ENCODE measurements at places on chromosomes 7 and 10. TPM values are rescaled to one million over a fixed set of nuclear protein-coding genes. Genes with fewer than 3 reads are reported as not detected.

GRCh38 chr10:81303656-81304055, 571.3 kb upstream of the NRG3 start:
- DNase-seq = no peak
- no peaks in the 10 kb centered on the region for H3K4me1 ChIP-seq
- no peaks in the 10 kb centered on the region for H3K36me3 ChIP-seq
- no peak overlapping the region for H3K27ac ChIP-seq
- no peaks in the 10 kb centered on the region for H3K27me3 ChIP-seq
- no peak overlapping the region for H3K4me3 ChIP-seq

- H3K4me3 ChIP-seq = no peak overlapping the region
- no peak for DNase-seq
- H3K27me3 ChIP-seq = no peaks in the 10 kb centered on the region
These were observed 1039.7 kb downstream of the NRG3 start for GRCh38 chr10:82914655-82915136.

DNA sequence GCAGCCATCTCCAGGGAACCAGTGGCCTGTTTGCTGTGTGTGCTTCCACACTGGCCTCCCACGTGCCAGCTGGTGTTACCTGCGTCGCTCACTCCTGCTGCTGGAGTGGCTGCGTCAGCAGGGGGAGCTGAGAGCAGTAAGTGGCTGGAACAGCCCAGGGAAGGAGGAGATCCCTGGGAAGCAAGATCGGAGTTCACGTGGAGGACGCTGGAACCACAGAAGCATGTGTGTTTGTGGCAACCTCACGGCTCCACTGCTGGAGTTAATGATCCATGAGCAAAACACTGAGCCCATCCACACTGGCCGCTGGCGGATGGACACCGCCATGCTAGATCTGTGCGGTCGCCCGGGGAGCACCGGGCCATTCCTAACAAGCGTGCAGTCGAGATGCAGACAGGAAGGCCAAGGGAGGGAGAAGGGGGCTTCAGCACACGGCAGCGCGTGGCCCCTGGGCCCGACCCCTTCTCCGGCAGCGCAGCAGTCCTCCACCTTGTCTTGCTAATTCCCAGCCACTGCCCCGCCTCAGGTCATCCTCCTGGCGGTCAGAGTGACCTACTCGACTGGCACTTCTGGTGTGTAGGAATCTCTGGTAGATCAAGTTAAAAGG, 68.5 kb upstream of the EEPD1 start:
- no peak overlapping the region for H3K4me3 ChIP-seq
- no peaks in the 10 kb centered on the region for H3K27me3 ChIP-seq
- peak; percentile 16 for DNase-seq
- no peaks in the 10 kb centered on the region for H3K36me3 ChIP-seq
- no peak overlapping the region for H3K27ac ChIP-seq

- no peak for DNase-seq
- H3K4me3 ChIP-seq = no peak overlapping the region
- H3K27ac ChIP-seq = no peak overlapping the region
- no peaks in the 10 kb centered on the region for H3K36me3 ChIP-seq
These were observed 61.9 kb downstream of the FOXL3 start for GRCh38 chr7:351681-352480.

EPHB6 gene
- 39.2 TPM for total RNA-seq

DNA sequence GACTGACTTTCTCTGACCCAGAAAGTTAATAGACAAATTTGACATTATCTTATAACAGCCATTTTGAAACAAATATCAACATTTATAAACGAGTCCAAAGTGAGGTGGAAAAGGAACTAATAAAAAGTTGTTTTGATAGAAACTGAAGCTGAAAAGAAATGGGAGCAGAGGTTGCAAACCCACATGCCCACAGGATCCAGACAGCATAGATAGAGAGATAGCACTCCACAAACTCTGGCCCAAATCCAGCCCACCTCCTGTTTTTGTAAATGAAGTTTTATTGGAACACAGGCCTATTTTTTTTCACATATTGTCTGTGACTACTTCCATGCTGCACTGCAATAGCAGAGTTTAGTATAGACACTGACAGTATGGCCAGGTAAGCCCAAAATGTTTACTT, 171.9 kb downstream of the PRKG1 start:
- no peak overlapping the region for H3K4me3 ChIP-seq
- H3K27ac ChIP-seq = no peak overlapping the region
- no peaks in the 10 kb centered on the region for H3K4me1 ChIP-seq
- DNase-seq = no peak
- H3K36me3 ChIP-seq = no peaks in the 10 kb centered on the region

GRCh38 chr10:15658069-15658702, 61.5 kb downstream of the ITGA8 start:
- H3K4me1 ChIP-seq = no peaks in the 10 kb centered on the region
- H3K27ac ChIP-seq = no peak overlapping the region
- no peak for DNase-seq
- no peak overlapping the region for H3K4me3 ChIP-seq

GRCh38 chr7:92057375-92057774, 76.9 kb downstream of the CYP51A1 start:
- DNase-seq = peak; percentile 56
- 0 out of 2 replicates have a peak, but pooled peaks cover 4% of the 10 kb centered on the region for H3K36me3 ChIP-seq
- H3K4me3 ChIP-seq = no peak overlapping the region
- H3K27ac ChIP-seq = peak overlapping the region; percentile 23
- peaks cover 22% of the 10 kb centered on the region for H3K4me1 ChIP-seq
- no peaks in the 10 kb centered on the region for H3K27me3 ChIP-seq

- no peak overlapping the region for H3K27ac ChIP-seq
- no peak overlapping the region for H3K4me3 ChIP-seq
- DNase-seq = no peak
- H3K4me1 ChIP-seq = no peaks in the 10 kb centered on the region
- no peaks in the 10 kb centered on the region for H3K27me3 ChIP-seq
These were observed 106.6 kb downstream of the EXOC4 start for GRCh38 chr7:133359449-133359848.

GRCh38 chr7:142461437-142461836, 203.6 kb upstream of the PRSS58 start:
- no peak for DNase-seq
- peaks cover 26% of the 10 kb centered on the region for H3K4me1 ChIP-seq
- H3K27ac ChIP-seq = no peak overlapping the region
- H3K27me3 ChIP-seq = no peaks in the 10 kb centered on the region

DNA sequence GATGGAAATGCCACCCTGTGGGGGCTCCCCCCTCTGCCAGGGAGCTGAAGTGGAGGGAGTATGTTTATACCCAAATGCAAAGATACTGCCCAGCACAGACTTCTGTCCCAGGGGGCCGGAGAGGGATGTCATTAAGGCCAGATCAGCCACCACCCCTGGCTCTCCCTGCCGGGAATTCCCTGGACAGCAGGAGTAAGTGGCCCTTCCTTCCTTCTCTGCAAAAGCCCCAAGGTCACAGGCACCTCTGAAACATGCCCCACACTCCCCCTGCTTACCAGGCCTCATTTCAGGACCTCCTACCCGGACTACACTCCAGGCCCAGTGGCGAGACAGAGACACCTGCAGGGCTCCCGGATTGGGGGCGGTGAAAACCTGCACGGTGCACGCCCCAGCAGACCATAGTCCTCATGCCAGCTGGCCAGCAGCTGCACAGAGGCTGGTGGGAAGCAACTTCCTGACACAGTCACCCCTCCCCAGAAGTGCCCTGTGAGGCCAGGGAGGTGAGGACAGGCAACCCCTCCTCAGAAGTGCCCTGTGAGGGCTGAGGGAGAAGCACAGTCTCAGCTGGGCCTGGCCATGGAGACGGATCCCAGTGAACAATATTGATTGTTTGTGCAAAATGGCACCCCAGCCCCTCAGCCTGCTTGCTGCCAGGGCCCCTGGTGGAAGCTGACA, 33.0 kb upstream of the RET start:
- no peaks in the 10 kb centered on the region for H3K27me3 ChIP-seq
- H3K4me3 ChIP-seq = no peak overlapping the region
- no peaks in the 10 kb centered on the region for H3K4me1 ChIP-seq
- no peaks in the 10 kb centered on the region for H3K36me3 ChIP-seq

DNA sequence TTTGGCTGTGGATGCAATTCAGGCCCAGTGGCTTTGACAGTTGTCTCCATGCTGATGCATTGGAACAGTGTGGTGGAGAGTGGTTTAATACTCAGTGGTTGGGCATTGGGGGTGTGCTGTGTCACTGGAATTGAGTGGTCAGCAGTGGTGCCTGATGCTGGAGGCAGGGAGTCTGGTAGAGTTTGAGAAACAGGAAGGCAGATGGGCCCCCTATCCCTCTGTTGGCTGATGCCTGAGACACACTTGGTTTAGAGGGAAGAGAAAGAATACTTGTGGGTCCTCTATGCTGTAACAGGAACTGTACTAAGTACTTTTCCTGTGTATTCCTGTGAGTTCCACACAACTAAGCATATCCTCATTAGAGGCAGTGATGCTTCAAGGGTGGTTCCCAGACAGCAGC, 55.4 kb downstream of the EEPD1 start:
- no peaks in the 10 kb centered on the region for H3K27me3 ChIP-seq
- H3K36me3 ChIP-seq = no peaks in the 10 kb centered on the region
- H3K4me3 ChIP-seq = no peak overlapping the region
- DNase-seq = no peak
- H3K4me1 ChIP-seq = peaks cover 38% of the 10 kb centered on the region
- peak overlapping the region; percentile 75 for H3K27ac ChIP-seq

- peak; percentile 15 for DNase-seq
- H3K4me3 ChIP-seq = no peak overlapping the region
- H3K27ac ChIP-seq = no peak overlapping the region
- no peaks in the 10 kb centered on the region for H3K27me3 ChIP-seq
These were observed 17.8 kb downstream of the NPSR1 start for GRCh38 chr7:34675749-34676374.

DNA sequence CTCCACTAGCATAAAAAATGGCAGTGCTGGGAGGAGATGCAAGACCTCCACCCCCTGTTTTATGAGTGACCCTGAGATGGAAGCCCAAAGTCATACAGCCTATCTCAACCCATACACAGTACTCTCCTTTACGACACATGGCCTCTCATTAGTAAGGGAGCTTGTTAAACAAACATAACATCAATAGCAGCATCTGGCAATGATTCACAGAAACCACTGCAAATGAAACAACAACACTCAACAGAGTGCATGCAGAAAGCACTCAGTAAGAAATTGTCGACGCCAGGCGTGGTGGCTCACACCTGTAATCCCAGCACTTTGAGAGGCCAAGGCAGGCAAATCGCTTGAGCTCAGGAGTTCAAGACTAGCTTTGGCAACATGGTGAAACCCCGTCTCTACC, 27.5 kb upstream of the FIGNL1 start:
- no peaks in the 10 kb centered on the region for H3K4me1 ChIP-seq
- H3K4me3 ChIP-seq = no peak overlapping the region
- no peak for DNase-seq
- H3K27me3 ChIP-seq = no peaks in the 10 kb centered on the region
- H3K36me3 ChIP-seq = no peaks in the 10 kb centered on the region
- H3K27ac ChIP-seq = no peak overlapping the region

DNA sequence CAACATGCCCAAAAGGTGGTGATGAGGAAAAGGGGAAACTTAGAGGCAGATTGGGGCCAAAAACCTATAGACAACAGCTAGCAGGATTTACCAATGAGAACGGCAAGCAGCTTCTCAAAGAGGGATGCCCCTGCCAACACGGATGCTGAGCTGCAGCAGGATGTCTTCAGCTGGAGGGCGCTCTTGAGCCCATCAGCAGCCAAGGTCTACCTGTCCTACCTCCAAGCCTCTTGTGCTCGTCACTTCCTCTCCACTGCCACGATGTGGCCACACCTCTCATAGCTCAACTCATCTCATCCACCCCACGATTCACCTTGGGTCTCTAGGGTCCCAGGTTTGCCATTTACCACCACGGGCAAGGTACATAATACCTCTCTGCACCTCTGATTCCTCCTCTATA, 36.5 kb downstream of the DLG5 start:
- peaks cover 34% of the 10 kb centered on the region for H3K4me1 ChIP-seq
- no peak for DNase-seq
- no peak overlapping the region for H3K4me3 ChIP-seq
- H3K36me3 ChIP-seq = no peaks in the 10 kb centered on the region

DNA sequence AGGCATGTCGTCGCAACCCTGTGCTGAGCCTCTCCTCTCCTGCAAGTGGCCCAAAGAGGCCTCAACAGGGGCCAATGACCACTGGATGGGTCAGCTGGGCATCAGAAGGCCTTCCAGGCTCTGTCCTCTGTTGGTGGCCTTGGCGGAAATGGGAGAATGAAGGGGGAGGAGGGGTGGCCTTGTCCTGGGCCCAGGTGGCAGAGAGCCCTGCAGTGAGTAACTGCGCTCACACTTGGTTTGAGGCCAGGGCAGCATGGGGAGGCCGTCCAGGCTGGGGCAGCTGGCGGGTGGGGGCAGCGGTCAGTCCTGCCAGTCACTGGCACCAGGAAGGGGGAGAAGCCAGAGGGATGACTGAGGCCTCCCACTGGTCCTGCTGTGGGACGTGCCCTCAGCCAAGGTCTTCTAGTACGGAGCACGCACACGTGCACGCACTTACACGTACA, 59.8 kb downstream of the LHPP start:
- H3K4me3 ChIP-seq = no peak overlapping the region
- DNase-seq = no peak
- H3K27ac ChIP-seq = no peak overlapping the region
- H3K4me1 ChIP-seq = no peaks in the 10 kb centered on the region
- H3K27me3 ChIP-seq = no peaks in the 10 kb centered on the region

DNA sequence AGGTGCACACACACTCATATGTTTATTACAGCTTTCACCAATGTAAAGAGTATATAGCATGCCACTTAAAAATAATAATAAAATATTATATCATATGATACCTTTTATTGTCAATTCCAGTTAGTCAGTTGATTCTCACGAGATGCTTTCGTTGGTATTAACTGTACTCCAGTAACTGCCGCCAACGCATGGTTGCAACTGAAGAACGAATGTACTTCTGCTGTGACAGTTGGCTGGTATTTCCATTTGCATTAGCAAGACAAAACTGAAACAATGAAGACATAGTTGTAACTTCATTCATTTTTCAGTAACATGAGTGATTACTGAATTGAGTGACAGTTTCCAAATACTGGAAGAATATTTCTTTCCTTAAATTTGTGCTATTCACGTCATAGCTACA, 70.5 kb upstream of the PRKCQ start:
- no peaks in the 10 kb centered on the region for H3K36me3 ChIP-seq
- no peak overlapping the region for H3K4me3 ChIP-seq
- no peak overlapping the region for H3K27ac ChIP-seq
- H3K4me1 ChIP-seq = no peaks in the 10 kb centered on the region

NKX1-2 gene
- 2.9 TPM for total RNA-seq

Data from PC-9 (cell line).